ENCODE measurements at places on chromosomes 4 and X. TPM values are rescaled to one million over a fixed set of nuclear protein-coding genes. Genes with fewer than 3 reads are reported as not detected.

GAGE12H gene
- total RNA-seq = not detected

ATP6AP1 gene
- 43.0 TPM for total RNA-seq

AASDH gene
- total RNA-seq = 12.9 TPM

HTN3 gene
- total RNA-seq = not detected

FAM149A gene
- total RNA-seq = 1.4 TPM

ODAM gene
- not detected for total RNA-seq

FGF5 gene
- total RNA-seq = 0.05 TPM

SLC9A7 gene
- 1.6 TPM for total RNA-seq

NALF2 gene
- total RNA-seq = 0.13 TPM

SRPK3 gene
- total RNA-seq = not detected

MAGEB2 gene
- total RNA-seq = not detected

FRMPD4 gene
- not detected for total RNA-seq

EFHC2 gene
- 2.2 TPM for total RNA-seq

AFM gene
- total RNA-seq = not detected

IL2 gene
- 0.76 TPM for total RNA-seq

CFP gene
- total RNA-seq = 25.3 TPM

CXCL9 gene
- total RNA-seq = not detected

MAGEE2 gene
- total RNA-seq = not detected

TEC gene
- total RNA-seq = 2.3 TPM

ERVMER34-1 gene
- not detected for total RNA-seq

RPL36A gene
- 298 TPM for total RNA-seq

NKX1-1 gene
- not detected for total RNA-seq

POF1B gene
- 0.29 TPM for total RNA-seq

All from T-helper 17 cell (primary cell).